COR-L47 (cell line): ENCODE measurements at places on chromosomes 13 and 19.

DNA sequence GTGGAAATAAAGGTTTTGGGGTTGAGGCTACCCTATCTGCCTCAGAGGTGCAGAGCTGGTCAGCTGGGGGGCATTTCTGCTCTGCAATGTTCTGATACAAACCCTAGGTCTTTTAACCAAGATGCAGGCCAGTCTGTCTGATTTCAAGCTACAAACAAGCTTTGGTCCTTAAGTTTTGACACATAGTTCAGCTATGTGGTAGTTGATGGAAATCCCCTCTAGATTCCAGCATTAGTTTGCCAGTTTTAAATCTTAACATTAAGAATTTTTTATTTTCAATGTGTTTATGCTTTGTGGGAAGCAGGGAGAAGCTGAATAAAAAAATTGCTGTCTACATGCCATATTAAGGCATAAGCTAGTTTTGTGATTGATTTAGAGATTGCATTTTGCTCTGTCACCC lies 225.7 kb downstream of the LMO7 start:
- DNase-seq: no peak

- DNase-seq: no peak
These were observed 142.8 kb downstream of the KLF12 start for GRCh38 chr13:73991384-73991783.

GRCh38 chr13:27622102-27622820 lies 569 bp downstream of the POLR1D start:
- no peak for DNase-seq

DNA sequence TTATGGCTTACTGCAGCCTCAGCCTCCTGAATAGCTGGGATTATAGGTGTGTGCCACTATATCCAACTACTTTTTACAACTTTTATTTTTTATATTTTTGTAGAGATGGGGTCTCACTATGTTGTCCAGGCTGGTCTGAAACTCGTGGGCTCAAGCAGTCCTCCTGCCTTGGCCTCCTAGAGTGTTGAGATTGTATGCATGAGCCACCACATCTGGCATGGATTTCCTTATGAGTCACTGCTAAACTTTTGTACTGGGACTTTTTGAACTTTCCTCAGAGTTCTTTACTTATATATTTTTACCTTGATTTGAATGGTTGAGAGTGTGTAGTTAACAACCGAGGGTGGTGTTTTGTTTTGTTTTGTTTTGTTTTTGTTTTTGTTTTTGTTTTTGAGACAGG lies 33.4 kb downstream of the DNAJC3 start:
- no peak for DNase-seq

DNA sequence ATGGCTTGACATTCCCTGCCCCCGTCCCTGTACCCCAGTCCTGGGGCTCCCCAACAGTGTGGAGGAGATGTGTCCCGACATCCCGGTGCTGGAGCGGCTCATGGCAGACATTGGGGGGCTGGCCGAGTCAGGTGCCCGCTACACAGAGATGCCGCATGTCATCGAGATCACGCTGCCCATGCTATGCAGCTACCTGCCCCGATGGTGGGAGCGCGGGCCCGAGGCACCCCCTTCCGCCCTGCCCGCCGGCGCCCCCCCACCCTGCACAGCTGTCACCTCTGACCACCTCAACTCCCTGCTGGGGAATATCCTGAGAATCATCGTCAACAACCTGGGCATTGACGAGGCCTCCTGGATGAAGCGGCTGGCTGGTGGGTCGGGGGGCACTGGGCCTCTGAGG lies 83.8 kb downstream of the RYR1 start:
- DNase-seq: no peak

DNA sequence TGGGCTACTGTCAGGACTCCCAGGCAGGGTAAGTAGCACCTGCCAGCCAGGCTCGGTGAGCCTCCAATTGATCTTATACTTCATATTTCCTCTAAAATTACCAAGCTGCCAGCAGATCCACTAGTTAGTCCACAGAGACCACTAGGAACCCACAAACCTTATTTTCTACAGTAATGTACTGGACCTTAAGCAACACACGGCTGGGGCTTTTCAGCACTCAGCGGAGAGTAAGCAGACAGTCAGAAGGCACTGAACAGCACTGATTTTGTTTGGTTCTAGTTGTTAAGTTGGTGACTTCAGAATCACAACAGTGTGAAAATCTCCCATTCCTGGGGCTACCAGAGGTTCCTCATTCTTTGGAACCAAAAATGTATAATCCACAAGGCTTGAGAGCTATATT lies 56.1 kb downstream of the MRPL57 start:
- no peak for DNase-seq

DNA sequence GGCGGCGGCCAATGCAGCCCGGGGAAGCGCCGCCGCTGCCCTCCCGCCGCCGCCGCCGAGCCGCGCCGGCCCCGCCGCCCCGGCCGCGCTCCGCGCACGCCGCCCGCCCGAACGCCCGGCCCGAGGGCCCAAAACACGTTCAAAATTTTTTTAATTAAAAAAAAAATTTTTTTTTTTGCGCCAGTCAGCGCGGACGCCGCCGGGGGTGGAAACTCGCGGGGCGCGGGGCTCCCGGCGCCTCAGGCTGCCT lies 468 bp downstream of the HMGB1 start:
- no peak for DNase-seq

- DNase-seq: no peak
These were observed 2.7 kb downstream of the TPP2 start for GRCh38 chr13:102599426-102600012.

DNA sequence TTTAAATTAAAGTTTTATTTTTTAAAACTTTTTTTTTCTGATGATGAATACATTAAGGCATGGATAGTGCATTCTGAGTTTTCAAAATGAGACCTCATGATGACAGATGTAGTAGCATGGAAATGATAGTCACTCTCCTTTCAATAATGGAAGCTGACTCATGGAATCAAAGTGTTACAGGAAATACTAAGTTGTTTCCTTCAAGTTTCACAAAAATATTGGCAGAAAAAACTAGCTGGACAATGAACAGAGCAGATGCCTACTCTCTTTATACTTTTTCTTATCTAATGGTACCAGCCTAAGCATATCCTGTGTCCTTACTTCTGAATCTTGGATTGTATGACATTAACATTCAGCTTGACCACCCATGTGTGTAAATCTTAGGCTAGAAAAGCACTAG lies 1337.3 kb downstream of the PCDH9 start:
- DNase-seq: no peak

DNA sequence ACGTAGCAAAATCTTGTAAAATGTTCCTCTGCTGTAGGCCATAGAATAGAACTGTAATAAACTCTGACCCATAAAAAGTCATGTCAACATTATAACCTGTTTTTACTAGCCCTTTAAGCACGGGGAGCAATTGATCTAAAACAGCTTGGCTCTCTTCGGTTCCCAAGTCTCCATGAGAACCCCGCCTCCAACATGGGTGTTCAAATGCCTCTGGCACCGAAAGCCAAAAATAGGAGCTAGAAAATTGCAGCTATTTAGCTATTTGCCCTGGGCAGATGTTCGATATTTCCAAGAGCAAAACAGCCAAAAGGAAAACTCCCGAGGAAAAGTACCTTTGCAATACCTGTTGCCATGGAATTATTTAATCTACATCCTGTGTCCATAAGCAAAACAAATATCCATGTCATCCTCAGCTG lies 563.1 kb downstream of the EFNB2 start:
- peak; percentile 40 for DNase-seq

GRCh38 chr19:53671663-53672062 lies 39.9 kb downstream of the DPRX start:
- no peak for DNase-seq

GRCh38 chr13:21243045-21243897 lies 66.8 kb downstream of the MRPL57 start:
- peak; percentile 72 for DNase-seq

GRCh38 chr13:79287939-79288795 lies 117.9 kb downstream of the RBM26 start:
- DNase-seq: no peak

DNA sequence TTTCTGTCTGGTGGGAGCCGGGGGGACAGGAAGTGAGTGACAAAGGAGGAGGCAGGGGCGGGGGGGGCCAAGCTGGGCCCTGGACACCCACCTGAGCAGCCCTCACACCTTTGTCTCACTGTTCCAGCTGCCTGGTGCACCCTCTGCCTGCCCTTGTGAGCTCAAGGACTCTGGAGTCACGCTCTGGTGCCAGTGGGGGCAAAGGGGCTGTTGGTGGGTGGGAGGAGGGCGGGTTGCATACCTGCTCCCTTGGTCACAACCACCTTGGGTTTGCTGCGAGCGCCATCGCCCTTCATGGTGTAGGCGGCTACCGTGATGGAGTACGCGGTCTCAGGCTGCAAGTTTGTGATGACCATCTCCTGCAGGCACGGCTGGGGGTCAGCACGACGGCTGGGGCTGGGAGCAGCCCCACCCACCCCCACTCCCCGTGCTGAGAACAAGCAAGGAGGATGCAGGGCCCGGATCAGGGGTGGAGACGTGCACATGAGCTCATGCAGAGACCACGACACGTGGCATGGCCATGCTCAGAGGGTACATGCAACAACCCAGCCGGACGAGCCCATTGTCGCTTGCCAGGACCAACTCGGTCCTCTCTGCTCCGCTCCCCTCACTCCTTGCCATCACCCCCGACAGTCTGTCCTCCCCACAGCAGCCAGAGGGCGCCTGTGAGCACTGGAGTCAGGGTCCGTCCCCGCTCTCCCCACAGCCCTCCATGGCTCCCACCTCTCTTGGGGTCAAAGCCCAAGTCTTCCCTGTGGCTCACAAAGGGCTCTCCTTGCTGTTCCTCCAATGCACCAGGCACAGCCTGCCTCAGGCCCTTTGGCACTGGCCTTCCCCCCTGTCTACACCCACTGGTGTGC lies 114.9 kb downstream of the PTPRS start:
- DNase-seq: peak; percentile 7
